Left renal cortex interstitium (tissue), 4 donors: ENCODE measurements at places on chromosomes 2 and 18.

DNA sequence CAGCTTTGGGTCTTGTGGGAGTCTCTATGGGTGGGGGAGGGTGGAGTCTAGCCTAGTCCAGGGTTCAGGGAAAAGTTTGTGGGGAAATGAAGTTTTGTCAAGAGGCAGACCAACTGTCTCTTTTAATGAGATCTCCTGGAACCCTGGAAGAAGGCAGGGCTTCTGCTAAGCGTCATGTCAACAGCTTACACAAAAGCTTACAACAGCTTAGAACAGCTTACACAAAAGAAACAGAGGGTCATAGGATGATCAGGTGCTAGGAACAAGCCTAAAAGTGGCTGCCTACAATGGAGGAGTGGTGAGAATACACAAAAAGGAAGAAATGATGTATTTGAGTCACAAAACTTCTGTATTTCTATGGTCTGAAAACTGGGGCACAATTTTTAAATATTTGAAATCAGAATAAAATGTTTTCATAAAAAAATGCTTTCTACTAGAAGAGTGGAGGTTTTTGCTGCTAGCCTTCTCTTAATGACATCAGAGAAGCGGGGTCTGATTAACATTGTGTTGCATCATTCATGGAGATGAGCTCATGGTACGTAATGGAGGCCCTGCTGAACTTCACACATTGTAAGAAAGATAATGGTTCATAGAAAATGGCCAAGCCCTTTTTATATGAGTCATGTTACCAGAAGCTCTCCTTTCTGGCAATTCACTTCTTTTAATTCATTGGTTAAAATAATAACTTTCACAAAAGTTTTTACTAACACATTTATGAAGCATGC, 351.0 kb downstream of the PIK3C3 start:
- no peak for DNase-seq

- DNase-seq, result no peak
Measured at GRCh38 chr2:31980674-31981356, 30.0 kb downstream of the MEMO1 start.

GRCh38 chr2:235160281-235160810, 208.5 kb downstream of the SH3BP4 start:
- no peak for DNase-seq

- DNase-seq, result no peak
Measured at GRCh38 chr2:217289177-217289906, 429.5 kb upstream of the TNP1 start.

DNA sequence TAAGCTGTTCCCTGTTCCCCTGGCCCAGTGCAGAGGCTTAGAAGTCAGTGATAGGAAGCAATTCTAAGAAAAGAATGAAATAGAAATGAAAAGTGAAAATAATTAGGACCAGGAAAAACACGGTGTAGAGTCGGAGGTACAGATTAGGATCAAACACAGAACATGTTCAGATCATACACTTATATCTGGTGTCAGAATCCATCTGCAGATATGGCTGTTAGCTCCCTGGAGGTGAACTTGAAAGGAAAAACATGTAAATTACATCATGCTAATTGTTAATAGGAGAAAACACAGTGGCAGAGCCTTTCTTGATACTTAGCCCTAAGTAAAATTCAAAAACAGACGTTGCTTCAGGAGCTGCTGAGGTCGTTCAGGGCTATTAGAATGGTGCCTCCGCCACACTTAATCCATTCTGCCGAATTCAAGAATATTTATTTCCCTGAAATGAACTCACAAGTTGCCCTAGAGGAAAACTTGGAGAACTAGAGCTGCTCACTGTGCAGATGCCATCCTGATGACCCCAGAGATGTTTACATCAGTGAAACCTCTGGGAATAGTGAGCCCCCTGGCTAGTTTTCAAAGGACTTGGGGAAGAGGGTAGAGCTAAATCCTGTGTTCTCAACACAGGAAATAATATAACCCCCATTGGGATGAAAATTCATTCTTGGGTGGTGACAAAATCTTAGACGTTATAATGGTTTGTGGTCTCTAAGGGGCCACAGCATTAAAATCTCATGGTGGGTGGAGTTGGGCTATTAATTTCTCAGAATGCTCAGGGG, 27.5 kb downstream of the LPIN1 start:
- DNase-seq, result no peak

DNA sequence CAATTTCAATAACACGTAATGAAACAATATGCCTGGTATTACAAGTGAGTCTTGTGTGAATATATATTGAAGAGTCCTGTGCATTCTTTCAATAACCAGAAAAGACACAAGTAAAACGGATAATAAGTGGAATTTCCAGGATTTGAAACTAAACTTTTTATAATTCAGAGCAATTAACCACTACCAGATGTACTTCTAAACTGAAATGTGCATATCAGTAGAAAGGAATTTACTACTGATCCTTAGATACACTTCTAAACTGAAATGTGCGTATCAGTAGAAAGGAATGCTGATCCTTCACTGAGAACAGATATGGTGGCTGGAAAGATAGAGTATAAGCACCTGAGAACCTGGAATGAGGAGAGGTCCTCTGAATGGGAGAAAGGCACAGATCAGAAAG, 470.9 kb upstream of the SPHKAP start:
- DNase-seq, result no peak

DNA sequence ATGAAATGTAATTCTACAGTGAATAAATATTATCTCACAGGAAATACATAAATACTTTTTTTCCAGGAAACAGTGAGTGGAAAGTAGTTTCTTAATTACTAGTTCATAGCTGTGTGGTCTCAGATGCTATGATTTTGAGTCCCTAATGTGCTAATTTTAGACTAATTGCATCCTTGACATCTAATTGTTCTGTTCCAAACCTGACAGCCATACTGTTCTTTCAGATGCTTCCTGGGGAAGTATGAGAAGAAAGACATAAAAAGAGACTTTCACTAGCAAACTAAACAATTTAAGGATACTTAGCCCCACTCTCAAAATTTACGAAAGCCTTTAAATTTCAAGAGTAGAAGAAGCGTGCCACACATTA, 350.9 kb upstream of the CDH20 start:
- no peak for DNase-seq

DNA sequence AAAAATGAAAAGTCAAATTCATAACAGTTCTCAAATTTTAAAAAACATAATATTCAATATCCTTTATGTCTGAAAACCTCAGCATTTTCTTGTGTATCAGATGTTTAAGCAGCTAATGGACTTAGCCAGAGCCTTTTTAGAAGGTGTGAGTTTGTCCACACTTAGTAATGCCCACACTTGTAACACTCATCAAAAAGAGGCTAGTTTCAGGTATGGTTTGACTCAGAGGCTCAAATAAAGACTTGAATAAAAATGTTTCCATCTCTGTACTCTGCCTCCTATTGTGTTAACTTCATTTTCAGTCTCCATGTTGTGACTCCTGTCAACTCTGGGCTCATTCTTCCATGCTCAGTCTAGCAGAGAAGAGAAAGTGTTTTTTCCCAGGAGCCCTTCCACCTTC, 311.6 kb downstream of the IRS1 start:
- DNase-seq, result no peak

DNA sequence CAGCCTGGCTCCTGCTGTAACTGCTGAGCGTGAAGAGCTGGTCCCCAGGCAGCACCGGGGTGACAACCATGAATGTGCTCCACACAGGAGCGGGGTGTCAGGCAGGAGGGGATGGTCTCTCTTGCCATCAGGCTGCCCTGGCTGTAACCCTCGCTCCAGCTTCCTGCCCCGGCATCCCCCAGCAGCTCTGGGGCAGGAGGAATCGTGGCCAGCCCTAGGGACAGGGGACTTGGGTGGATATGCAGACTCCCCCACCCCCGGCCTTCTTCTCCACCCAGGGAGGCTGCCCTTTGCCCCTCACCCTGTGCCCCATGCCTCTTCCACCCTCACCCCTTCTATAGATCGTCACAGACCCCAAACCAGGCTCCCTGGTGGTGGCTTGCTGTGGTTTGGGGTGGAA, 69.4 kb upstream of the SMAD7 start:
- DNase-seq, result no peak

DNA sequence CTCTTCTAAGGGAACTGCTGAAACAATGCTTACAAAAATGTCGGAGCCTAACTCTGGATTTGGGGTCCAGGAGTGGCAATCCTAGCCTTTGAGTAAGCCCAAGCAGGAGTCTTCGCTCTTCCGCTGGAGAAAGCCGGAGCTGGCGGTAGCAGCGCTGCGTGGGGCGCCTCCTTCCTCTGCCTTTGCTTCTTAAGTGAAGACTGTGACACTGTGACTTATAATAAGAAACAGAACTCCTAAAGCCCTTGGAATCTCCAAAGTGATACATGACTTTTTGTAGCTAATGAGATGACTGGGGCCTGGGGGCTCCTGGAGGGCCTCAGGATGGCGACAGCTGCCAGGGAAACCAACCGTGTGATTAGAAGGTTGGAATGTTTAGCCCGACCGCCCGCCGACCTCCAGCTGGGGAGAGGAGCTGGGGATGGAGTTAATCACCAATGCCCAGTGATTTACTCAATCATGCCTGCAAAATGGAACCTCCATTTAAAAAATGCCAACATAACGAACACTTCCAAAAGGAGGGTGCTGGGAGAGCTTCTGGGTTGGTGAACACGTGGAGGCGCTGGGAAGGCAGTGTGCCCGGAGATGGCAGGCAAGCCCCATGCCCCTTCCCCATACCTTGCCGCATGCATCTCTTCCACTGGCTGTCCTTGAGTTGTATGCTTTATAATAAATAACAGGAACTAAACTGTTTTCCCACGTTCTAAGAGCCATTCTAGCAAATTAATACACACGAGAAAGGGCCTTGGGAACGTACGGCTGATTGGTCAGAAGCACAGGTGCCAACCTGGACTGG, 29.0 kb upstream of the MAL start:
- DNase-seq, result no peak

GRCh38 chr2:20970068-20970467, 73.8 kb downstream of the APOB start:
- DNase-seq, result no peak

DNA sequence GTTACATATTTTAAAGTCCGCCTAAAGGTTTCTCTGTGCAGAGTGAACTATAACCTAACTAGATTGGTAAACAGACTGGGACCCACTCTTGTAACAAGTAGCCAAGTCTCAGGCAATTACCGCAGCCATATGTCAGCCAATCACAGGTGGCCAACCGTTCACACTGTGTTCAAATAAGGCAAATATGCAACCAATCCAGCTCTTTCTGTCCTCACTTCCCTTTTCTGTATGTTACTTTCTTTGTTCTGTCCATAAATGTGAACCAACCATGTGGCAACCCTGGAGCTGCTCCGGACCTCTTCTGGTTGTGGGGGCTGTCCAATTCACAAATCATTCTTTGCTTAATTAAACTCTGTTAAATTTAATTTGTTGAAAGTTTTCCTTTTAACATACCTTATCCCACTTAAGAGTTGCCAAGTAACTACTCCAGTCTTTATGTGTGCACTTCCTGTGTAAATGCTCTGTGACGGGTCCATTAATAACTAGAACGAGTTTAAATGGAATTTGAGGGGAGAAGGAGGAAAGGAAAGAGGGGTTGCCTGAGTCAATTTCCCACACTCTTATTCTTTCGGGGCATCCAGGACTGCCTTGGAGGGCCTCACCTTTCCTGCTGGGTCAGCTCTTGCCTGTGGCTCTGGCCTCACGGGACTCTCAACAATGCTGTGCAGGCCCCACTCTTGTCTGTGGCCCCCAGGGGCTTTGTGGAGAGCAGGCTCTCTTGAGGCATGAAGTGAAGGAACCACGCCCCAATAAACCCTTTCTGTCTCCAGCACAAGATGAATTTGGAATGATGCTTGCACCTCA, 6.6 kb upstream of the RPL37A start:
- DNase-seq, result no peak
